Hypothalamus (tissue), 51 donors: ENCODE measurements at places on chromosomes 13 and 19.

DNA sequence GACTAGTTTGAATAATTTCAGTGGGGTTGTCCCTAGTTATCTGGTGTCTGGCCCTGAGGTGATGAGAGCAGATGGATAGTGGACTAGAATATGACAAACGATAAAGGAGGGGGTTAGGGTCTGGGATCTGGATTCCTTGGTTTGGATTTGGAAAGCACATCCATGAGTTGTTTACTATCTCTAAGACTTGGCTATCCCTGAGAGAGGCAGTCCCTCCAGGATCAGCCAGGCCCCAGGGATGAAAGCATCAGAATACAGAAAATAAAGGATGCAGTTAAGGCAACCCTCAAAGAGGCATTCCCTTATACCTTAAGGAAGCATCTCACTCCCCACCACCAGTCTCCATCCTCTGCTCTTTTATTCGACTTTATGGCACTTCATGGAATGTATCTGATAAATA is 230.7 kb downstream of the NHLRC3 start:
- no peak for DNase-seq

DNA sequence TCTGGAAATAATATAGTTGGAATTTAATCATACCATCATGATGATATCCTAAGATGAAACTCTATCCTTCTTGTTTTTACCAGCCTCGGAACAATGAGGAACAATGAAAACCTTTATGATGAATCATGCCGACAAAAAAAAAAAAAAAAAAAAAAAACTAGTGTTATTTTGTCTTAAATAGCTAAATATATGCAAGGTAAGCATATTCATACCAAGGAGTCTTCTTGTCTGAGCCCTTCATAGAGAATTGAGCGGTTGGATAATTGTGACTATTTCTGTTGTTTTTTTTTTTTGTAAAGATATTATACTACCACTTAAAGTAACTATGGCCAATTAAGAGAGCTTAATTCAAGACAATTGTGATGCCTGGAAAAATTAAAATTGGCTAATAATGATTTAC is 244.0 kb upstream of the PCDH9 start:
- no peak for DNase-seq

DNA sequence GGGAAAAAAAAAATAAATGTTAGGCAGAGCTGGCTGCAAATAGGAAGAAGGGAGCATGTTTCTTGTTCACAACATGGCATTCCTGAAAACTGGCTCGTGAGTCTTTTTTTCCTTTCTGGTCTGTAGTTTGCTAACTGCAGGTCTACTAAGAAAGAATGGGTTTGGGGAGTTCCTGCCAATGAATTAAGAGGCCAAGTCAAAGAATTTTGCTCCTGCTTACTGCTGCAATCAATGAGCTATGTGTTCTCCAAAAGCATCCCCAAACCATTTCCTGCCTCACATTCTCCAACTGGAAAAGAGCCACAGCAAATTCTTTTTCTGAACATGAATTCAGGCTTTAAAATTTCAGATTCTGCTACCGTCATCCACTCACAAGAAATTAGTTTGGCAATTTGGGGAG is 88.6 kb downstream of the DCT start:
- DNase-seq, result no peak

DNA sequence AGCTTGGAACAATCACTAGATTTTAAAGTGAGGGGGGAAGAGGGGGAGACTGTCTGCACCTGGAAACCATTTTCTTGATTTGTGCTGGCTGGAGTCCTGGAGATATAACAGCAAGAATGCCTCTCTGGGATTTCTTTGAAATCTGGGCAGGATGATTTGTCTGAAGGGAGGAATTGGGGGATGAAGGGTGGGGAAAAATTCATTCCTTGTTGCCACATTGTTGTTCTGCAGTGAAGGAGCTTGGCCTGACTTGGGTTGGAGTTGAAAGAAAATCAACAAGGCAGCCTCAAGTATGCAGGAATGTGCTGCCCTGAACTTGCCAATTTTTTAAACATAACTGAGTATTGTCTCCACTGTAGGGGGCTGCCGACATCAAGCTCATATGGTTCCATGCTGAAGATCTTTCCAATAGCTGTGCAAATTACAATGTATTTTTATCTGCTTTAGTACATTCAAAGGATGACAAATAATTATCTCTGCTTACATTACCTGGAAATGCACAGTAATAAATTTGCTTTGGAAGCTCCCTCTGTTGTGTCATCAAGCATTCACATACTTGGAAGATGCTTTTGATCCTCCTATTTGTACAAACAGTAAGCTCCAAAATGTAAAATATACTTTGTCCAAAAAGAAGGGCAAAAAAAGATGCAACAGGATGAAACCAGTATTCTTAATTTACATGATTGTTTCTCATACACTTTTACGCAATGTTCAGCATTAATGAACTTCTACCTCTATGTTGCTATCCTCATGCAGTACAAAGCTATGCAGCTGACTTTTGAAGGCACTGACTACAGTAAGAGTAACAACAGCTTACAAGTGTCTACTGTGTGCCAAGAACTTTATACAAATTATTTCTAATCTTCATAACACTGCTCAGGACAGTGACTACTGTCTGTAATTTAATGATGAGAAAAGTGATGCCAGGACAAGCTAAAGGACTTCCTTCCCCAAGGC is 627.9 kb upstream of the KLF12 start:
- no peak for DNase-seq

DNA sequence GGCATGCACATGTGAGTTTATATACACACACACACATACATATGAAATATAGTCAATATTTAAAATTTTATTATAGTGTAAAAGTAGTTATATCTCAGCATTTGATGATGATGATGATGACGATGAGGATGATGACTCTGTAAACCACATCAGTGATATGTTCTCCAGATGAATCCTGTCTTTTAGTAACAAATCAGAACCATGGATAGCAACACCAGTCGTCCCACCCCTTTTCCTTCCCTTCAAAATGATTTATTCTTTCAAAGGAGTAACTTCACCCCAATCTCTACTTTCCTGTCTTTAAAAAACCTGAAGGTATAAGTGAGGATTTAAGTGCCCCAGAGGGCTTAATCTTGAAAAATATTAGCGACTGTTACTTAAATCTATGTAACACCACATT is 74.1 kb downstream of the DCLK1 start:
- DNase-seq, result no peak

DNA sequence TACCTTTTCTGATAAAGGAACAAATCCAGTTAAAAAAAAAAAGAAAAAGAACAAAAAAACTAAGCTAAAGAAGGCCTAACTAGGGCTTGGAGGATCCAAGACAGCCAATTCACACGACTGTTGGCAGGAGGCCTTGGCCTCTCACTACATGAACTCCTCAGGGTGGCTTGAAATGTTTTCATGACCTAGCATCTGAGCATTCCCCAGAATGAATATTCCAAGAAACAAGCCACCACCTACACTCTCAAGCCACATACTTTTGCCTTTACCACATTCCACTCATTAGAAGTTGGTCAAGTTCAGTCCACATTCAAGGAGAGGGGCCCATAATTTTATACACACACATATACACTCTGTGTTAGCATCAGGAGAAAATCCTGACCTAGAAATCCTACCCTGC is 97.6 kb upstream of the SIAH3 start:
- no peak for DNase-seq

- DNase-seq, result no peak
These were observed 10.7 kb downstream of the LMTK3 start for GRCh38 chr19:48500830-48501493.

- DNase-seq, result no peak
These were observed at the start of gene NFILZ for GRCh38 chr19:8629996-8630683. NFILZ (plus strand) TSS chr19:8630633; CDS start chr19:8676766, 46,133 bp downstream.

DNA sequence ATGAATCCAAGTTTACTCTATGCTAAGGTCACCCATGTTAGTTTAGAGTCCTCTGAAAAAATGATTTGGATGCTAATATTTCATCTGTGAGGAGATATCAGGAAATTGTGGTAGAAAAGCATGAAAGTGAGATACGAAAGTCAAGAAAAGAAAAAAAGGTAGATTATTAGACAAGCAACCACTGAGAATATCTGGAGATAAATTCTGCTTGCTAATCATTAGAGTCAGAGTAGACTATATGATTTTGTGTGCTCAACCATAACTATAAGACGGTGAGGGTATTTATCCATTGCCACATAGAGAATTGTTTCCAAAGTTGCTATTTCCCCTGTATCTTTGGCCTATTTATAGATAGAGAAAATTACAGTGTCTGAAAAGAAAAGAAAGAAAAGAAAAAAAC is 706.7 kb downstream of the SLITRK5 start:
- DNase-seq, result no peak

DNA sequence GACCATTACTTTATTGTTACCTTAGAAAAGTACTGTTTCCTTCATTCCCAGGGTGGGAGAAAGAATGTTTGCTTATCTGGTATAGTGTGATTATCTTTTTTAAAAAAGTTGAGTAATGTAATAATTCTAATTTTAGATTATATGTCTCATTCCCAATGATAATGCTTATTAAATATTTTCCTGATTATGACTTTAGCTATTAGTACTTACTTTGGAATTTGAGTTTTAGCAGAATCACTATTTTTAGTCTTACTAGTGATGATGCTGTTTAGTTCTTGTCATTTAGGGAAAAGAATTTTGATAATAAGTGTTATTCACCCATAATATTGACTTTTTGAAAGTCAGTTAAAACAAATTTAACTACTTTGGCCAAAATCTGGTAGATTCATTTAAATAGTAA is 95.2 kb downstream of the FRY start:
- DNase-seq, result no peak

- no peak for DNase-seq
These were observed 34.2 kb downstream of the GNG7 start for GRCh38 chr19:2668175-2668763.

DNA sequence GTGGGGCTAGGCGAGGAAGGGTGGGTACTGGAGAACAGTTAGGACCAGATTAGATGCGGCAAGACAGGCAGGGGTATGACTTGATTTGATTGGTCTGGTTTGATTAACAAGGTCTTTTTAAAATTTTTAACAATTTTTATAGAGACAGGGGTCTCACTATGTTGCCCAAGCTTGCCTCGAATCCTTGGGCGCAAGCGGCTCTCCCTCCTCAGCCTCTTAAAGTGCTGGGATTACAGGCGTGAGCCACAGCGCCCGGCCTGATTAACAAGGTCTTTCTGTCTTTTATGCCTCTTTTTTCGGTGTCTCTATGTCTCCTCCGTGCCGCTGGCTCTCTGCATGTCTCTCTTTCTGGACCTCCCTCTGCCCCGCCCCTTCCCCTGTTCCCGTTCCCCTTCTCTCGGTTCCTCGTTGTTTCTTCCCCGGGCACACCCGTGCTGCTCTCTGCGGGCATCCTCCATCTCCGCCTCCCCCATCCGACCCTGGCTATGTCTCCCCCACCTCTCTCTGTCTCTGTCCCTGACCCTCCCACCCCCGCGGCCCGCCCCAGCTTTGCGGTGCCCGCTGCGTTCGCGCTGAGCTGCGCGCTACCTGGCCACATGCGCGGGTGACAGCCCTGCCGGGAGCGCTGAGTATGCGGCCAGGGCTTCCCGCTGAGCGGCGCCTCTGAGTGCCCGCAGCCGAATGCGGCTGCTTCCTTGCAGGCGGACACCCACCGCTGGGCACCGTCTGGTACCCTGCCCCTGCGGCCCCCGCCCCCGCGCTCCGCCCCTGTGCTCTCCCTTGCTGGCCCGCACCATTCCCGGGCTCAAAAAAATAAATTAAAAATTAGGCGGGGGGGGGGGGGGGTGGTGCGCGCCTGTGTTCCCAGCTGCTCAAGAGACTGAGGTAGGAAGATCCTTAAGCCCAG is 8.1 kb upstream of the SDHAF1 start:
- no peak for DNase-seq

GRCh38 chr19:19591133-19591825 is 27.2 kb downstream of the PBX4 start:
- no peak for DNase-seq

DNA sequence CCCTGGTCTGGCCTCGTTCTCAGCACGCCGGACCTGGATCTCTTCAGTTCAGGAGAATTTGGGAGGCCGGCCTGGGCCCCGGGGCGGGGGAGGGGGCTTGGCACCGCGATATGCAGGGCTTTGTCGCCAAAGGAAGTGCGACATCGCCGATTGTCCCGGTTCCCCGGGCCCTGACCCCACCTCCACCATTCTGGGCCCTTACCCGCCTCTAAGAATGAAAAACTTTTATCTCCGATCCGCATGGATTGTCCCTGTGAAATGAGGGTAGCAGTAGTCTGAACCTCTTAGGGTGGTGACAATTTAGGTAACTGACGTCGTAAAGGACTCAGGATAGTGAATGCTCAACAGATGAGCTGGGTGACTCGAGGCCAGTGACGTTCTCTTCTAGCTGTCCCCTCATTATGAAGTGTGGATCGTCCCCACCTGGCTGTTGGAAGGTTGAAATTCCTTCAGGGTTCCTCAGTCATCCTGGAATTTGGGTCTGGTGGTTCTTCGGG is 650 bp downstream of the DDA1 start:
- DNase-seq, result no peak

DNA sequence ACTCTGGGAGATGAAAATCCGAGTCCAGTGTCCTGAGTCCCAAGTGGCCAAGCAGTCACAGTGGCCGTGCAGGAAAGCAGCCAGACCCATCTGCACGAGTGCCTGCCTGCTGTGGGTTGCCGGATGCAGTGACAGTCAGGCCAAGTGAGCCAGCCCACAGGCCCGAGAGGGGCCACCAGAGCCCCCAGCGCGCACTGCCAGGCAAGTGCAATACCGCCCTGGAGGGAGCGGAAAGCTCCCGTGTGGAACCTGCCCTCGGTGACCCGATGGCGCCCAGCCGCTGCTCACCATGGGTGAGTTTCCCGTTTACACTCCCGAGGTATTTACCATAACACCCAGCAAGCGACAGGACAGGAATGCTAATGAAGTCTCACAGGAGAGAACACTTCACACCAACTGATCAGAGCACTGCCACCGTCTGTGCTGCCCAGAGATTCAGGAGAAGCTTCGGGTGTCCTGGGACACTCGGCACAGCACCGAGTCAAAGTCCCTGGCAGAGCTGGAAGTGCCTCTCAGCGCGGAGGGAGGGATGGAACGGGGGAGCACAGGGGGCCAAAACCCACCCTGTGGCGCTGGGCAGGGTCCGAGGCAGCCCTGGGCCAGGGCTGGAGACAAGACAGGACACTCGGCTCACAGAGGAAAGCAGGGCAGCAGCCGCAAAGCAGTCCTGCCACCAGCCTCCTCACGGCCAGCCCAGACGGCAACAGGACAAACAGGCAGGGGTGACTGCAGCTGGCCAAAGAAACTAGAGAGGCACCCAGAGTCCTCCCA is 21.3 kb upstream of the TINCR start:
- no peak for DNase-seq

DNA sequence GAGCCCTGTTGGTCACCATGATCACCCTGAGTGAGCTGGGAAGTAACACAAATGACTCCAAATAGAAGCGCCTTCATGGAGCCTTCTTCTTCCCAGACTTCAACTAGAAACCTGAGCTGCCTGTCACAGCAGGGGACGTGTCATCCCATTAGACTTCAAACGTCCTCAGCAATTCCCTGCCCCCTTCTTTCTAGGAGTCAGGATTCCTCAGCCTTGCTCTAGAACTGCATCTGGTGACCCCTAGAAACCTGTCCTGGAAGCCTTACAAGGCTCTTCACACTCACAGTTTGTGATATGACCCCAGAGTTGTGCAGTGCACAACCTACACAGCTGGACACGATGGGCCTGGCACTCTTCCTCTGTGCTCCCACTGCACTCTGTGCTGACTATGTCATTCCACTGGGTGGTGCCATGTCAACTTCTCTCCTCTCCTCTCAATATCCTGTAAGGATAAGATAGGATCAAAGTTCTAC is 23.6 kb upstream of the TTYH1 start:
- DNase-seq, result no peak
